ENCODE measurements at places on chromosomes 5 and 9.

GRCh38 chr5:140362875-140363630 is 3.1 kb downstream of the SLC4A9 start:
- DNase-seq = peak; percentile 86

DNA sequence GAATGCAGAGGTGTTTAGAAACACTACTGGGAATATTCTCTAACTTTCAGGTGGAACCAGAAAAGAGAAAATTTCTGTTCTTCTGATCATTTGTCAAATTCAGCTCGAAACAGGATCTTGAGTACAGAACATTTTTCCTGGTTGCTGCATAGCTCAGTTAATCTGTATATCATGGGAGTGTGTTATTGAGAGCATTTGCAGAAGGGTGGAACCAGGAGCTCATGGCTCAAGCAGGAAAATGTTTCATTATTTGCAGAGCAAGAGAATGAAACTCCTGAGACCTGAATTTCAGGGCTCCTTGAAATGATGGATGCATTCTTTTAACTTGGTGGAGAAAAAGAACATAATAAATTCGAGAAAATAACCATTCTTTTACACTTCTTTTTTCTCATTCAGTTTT is 97.9 kb downstream of the AOPEP start:
- DNase-seq = no peak

DNA sequence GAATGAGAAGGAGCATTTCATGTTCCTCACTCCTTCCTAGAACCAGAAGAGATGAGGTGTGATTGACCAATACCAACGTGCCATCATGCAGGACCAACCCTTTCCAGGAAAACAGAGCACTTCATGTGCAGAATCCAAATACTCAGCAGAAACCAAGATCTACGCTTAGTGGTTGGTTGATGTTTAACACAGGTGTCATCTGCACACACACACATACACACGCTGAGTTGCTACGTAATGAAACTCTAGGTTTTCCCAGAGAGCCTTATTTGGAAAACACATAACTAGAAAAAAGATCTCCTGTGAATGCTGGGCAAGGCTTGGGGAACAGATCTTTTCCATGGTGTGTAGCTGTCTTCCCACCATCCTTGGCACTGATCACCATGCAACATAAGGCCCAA is 21.1 kb upstream of the ZNF622 start:
- no peak for DNase-seq

DNA sequence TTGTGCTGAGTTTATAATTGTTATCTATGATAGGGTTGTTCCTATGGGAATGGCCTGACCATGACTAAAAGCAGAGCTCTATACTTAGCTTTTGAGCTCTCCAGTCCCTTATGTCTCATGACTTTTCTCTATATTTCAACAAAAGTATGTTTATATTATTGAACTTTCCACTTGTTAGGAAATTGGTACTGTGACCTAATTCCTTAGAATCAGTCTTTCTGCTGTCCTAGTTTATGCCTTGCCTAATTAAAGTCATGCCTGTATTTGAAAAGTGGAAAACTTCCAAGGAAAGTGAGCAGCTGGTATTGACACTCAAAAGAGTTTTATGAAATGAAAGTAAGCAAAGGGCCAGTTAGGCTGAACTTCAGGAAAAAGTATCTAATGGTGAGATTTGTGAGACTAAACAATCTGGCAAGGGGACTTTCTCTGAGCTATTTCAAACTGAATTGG is 68.6 kb downstream of the XRCC4 start:
- no peak for DNase-seq

- DNase-seq = no peak
These were observed 37.6 kb downstream of the SYK start for GRCh38 chr9:90839183-90839728.

GRCh38 chr5:42543774-42544173 is 120.5 kb downstream of the GHR start:
- DNase-seq = no peak

DNA sequence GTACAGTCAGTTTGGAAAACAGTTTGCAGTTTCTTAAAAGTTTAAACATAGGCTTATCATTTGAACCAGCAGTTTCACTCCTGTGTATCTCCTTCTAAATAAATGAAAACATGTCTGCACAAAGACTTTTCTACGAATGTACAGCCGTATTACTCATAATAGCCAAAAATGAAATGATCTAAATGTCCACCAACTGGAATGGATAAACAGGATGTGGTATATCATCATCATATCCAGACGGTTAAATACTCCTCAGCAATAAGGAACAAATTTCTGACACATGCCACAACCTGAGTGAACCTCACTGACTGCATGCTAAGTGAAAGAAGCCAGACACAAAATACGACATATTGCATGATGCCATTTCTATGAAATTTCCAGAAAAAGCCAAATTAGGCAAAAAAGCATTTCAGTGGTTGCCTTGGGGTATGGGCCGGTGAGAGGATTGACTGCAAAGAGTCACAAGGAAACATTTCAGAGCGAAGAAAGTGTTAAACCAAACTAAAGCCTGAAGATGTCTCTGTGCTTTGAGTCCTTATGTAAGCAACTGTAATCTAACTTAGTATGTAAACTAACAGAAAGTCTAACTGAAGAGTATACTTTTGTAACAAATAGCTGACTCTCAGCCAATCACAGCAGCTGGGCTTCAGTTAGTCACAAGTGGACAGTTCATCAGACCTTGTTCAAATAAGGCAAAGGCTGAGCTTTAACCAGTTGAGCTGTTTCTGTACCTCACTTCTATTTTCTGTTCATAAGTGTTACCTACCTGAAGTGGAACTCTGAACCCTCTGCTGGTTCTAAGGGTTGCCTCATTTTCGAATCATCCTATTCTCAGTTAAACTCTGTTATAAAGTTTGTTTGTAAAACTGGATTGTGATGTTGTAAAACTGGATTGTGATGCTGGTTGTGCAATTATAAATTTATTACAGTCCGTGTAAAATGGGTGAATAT is 65.2 kb downstream of the TRIO start:
- DNase-seq = no peak

- no peak for DNase-seq
These were observed 16.8 kb downstream of the FAM78A start for GRCh38 chr9:131259432-131259898.

DNA sequence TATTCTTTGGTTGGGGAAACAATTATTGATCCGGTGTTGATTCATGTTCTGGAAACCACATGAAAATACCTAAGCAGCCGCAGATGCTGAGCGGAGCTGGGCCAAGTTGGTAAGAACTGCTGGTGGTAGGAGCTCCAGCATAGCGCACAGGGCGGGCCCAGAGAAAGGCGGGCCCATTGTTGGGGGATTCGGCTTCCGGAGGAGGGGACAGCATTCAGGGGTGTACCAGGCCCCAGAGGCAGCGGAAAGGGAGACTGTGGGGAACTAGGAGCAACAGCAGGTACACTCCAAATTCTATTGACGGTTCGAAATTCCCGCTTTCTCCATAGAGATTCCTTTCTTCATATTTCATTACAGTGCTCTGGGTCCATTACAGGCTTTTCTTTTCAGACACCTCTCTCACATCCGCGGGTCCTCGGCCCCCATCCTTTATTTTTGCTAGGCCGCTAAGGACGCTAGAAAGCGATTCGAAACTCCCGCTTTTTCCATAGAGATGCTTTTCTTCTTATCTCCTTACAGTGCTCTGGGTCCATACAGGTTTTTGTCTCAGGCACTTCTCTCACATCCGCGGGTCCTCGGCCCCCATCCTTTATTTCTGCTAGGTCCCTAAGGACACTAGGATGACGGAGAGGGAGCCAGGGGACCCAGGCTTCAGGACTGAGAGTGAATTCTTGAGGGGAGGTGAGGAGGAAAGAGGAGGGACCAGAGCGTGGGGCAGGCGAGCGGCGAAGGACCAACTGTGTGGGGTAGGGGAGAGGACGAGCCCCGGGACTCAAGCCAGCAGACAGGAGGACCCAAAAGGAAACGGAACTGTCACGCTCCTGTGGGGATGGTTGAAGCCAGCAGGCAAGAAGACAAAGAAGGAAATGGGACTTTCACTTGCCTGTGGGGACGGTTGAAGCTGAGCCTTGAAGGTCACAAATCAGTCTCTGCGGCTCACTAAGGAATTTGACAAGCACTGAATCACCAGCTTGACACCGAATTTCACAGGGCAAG is at the start of gene CCDC152:
TSS of gene CCDC152 (plus strand) at position 213 of the 996 bp plus-strand sequence. CDS start 2,304 bp downstream, outside the sequence.
- DNase-seq = no peak

- no peak for DNase-seq
These were observed 183.5 kb upstream of the EDIL3 start for GRCh38 chr5:84568171-84568570.

DNA sequence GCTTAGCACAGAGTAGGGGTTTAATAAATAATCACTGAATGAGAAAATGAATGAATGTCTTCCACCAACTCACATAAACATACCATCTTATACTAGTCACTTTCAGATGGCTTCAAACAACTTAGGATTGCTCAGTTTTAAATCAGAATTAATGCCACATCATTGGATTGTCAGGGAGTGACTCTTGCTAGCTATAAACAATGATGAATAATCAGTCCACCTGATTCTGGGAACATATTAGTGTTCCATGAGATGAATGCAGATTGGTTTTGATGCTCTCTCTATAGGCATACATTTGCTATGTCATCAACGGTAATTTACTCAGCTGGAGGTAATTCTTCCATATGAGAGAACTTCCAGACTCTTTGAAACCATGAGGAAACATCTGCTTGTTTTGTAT is 97.4 kb downstream of the CDH9 start:
- DNase-seq = no peak

DNA sequence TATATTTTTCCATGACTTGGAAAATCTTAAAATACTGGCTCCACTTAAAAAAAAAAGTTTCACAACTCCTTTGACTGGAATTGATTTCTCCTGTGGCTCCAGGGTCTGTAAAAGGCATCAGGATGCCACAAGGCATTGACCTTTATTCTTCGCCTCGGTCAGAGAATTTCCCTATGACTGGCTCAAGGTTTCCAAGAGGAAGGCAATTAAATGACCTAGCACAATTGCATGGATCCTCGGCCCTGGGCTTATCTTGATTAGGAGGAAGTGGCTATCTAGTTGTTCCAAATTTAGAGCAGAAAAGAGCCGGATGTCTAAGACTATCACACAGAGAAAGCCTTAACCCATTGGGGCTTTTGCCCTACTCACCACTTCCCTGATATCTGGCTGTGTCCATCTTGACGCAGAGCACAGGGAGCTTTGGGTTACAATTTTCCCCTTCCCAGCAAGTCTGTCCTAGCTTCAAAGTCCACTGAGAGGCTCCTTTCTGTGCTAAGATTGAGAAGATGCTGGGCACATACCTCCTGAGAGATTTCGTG is 56.9 kb upstream of the COL15A1 start:
- DNase-seq = no peak

GRCh38 chr9:20490246-20490834 is 132.0 kb downstream of the MLLT3 start:
- no peak for DNase-seq

GRCh38 chr5:173554989-173555705 is 61.3 kb downstream of the BOD1 start:
- DNase-seq = no peak

GRCh38 chr5:33969572-33970452 is 14.7 kb downstream of the SLC45A2 start:
- peak; percentile 88 for DNase-seq

DNA sequence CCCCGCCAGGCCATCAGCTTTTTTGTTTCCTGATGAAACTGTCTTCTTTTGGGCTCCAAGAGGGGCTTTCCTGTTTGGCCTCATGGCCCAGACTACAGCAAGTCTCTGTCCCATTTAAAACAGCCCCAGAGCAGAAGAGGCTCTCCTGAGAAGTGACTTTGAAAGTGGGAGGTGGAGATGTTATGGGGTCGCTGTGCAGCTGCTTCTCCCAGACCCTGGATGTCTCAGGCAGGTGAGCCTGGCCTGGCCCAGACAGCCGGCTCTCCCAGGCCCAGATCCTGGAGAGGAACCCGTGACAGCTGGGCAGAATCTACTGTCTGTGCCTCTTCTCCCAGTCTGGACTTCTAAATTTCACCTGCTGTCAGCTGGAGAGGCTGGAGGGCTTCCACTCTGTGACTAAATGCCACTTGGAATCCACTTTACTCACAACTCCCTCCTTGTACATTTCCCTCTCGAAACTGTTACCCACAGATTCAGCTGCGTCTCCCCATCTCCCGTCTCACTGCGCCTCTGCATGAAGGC is 20.6 kb downstream of the FAM78A start:
- no peak for DNase-seq

DNA sequence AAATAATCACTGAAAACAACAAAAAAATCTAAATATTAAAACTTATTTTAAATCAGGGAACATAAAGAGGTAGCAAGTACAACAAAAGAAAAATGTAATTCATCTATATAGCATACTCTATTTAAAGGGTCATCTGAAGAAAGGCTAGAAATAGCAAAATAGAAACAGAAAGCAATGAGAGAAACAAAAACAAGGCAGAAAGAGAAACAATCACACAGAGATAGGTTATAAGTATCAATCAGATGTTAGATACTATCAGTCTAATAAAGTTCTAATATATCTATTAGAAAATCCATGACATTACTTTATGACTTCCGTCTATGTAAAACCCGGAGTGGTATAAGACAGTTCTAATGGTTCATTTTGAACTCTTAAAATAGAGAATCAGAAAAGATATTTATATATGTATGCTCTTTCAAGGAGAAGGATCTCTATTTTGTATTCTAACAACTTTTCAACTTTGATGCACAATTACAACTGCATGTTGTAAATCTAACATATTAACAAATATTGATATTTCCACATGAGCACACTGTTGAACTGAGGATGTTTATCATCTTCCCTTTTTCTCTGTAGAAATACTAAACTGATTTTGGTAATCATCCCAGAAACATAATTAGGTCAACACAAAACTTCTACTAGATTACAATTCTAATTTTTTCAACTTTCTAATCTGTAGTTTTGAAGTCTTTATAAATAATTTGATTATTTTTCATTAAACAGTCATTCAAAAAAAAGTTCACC is 15.8 kb downstream of the RICTOR start:
- DNase-seq = no peak

DNA sequence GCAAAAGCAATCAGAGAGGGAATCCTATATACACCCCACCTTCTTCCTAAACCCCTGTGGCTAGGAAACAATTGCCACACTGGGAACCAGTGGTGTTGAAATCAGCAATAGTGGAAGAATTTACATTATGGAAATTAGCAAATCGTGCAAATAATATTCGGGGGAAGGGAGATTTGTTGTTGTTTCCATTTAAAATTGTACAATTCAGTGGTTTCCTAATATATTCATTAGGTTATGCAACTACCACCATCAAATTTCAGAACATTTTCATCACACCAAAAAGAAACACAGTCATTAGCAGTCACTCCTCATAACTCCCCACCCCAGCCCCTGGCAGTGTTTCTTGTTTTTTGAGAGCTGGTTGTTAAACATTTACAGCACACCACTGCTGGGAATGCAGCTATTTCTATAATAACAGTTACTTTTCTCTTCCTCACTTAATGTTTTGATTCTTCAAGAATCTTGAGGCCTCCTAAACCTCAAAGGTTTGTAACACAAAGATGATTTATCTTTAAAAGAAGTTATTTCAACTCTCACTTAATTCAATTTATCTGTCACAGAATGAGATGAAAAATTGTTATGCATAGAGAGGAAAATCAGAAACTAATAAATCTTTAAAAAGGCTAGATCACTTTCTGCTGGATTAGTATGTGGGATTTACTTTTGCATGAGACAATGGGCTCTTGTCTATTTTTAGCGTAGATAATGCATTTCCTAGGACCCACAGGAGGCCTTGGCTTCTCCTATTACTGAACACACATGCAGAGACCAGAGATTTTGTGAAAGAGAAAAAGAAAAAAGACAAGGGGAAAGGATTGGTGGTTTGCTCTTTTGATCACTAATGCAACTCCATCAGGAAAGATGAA is 91.8 kb upstream of the DAPK1 start:
- no peak for DNase-seq
